ENCODE measurements at places on chromosomes 1 and 21.

- no peak for DNase-seq
Measured at GRCh38 chr21:31278511-31279130, 65.4 kb downstream of the TIAM1 start.

DNA sequence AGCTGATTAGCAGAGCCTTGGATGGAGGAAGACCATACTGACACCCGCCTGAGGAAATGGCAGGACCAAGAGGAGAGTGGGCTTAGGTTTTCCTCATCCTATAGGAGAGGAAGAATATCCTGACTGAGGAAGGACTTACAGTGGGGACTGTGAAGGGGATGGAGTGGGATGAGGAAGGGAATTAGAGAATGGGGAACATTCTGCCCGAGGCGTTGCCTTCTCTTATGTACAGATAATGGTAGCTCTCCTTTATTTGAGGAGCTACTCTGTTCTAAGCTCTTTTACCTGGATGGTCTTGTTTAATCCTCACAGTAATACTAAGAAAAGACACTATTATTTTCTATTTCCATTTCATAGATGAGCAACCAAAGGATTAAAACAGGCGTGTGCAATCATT lies 56.0 kb downstream of the OLFML3 start:
- no peak for DNase-seq

DNA sequence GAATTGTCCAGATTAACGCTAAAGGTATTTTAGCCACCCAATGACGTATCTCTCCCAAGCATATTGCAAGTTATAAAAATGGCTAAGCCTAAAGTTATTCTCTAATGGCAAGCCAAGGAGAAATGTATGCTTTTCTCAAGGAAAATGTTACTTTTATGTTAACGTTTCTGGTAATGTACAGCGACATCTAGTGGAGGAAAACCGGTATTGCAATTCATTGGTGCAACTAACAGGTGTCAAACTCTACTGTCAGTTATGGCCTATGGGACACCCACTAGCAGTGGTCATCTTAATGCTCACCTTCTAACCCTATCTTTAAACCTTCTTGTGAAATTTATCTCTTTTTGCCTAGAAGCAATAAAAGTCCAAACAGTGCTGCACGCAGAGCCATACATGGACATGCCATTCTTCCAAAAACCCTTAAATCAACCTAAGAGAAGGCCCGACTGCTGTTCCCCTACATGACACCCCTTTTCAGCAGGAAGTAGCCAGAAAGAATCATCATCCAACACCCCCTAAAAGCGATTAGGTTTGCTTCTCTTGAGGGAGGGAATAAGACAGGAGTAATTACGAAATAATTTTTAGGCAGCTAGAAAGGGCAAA lies 68.7 kb upstream of the LRIF1 start:
- DNase-seq = no peak

- no peak for DNase-seq
Measured at GRCh38 chr21:34548781-34549376, 36.9 kb upstream of the KCNE1 start.

All from left lung (tissue), 14 donors.